ENCODE measurements at places on chromosomes 6 and 20.

DNA sequence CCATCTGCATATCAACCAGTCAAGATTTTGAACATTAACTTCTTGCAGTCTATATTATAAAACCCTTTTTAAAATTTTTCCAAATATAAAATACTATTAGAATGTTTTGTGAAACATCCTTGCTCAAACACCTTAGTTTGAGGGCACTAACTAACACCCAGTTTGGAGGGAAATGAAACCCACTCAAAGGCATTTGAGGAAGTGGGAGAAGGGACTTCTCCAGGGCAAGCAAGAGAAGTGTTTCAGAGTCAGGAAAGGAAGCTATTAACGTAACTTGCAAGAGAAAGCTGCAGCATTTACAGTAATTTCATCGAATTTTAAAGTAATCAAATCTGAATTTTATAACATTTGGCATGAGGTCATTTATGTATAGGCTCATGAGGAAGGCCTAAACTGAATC lies 21.3 kb downstream of the MTFR2 start:
- no peak for DNase-seq

DNA sequence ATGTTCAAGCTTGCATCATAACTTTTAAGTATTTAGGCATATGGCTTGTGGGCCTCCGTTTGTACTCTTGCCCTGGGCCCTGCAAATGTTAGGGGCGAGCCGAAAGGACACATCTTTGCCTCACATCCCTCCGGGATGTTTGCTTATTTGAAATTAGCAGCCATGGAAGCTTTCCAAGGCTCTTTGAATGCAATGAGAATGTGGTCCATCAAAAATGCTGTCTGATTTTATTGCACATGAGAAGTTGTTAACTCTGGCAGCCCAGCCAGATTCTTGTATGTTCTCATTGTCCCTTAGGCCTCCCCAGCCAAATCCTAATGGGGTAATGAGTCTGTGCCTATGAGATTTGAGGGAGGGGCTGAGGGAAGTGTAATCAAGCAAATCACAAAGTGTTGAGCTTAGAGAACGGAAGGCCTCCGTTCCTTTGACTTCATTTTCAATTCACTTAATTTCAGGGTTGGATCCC lies 261.2 kb upstream of the MARCKS start:
- no peak for DNase-seq

DNA sequence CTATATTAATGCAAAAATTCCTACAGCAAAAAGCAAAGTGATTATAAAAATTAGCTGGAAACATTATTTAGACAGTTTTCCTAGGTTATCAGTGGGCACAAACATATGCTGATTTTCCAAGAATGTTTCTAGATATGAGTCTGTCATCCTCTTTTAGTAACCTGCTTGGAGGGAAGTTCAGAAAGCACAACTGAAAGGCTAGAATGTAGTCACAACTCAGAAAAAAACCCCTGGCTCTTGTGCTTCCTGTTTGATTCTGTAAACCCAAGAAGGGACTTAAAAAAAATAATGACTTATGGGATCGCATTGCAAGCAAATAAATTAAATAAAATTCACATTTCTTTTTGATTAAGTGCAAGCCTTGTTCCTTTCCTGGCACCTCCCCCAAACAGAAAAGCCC lies 708.4 kb upstream of the EPHA7 start:
- no peak for DNase-seq

- no peak for DNase-seq
Measured at GRCh38 chr6:148998704-148999103, 251.9 kb downstream of the UST start.

- DNase-seq = peak; percentile 38
Measured at GRCh38 chr20:32908334-32909292, 49.9 kb downstream of the EFCAB8 start.

- DNase-seq = no peak
Measured at GRCh38 chr6:144758602-144759001, 473.5 kb downstream of the UTRN start.

DNA sequence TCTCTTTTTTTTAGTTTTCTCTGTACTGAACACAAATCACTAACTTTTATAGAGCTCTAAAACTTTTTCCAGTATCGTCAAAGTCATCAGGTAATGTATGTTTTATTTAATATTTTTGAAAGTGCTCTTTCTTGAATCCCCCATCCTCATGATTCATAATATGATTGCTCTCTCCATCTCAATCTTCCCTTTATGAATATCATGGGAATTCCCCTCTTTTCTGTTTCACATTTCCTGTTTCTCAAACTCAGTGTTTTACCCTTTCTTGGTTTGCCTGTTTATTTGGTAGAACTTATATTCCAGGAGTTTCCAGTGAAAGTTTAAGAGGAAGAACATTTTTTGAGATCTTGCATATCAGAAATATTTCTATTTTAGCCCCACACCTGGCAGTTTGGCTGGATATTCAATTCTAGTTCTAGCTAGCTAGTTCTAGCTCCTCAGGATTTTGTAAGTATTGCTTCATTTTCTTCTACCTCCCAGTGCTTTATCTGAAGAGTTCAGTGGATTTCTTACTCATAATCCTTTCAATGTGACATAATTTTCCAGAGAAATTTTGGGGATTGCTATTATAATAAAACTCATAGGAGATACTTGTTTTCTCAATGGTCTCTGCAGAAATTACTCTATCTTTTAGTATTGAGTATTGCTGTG lies 6.1 kb upstream of the C6orf58 start:
- DNase-seq = no peak

- DNase-seq = no peak
Measured at GRCh38 chr6:17159240-17159639, 57.4 kb downstream of the STMND1 start.

DNA sequence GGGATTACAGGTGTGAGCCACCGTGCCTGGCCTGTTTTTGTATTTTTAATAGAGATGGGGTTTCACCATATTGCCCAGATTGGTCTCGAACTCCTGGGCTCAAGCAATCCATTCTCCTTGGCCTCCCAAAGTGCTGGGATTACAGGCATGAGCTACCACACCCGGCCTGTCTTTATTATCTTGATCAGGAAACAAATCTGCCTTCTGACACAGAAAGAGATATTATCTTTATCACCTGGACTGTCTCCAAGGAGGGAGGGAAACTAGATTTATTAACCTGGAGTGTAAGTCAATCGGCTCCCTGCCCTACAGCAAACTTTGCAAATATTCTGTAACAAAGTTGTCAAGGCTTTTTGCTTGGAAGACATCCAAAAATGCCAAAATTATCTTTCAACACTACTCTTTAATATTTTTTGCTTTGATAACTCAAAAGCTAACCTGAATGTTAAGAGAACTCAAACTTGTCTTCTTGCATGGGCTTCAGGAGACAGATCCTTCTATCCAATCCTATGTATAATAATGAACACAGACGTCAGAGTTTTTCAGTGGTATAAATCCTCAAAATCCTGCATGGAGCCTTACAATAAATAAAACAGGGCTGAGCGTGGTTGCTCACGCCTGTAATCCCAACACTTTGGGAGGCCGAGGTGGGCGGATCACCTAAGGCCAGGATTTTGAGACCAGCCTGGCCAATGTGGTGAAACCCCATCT lies 85.0 kb upstream of the LOC128125822 start:
- DNase-seq = no peak

DNA sequence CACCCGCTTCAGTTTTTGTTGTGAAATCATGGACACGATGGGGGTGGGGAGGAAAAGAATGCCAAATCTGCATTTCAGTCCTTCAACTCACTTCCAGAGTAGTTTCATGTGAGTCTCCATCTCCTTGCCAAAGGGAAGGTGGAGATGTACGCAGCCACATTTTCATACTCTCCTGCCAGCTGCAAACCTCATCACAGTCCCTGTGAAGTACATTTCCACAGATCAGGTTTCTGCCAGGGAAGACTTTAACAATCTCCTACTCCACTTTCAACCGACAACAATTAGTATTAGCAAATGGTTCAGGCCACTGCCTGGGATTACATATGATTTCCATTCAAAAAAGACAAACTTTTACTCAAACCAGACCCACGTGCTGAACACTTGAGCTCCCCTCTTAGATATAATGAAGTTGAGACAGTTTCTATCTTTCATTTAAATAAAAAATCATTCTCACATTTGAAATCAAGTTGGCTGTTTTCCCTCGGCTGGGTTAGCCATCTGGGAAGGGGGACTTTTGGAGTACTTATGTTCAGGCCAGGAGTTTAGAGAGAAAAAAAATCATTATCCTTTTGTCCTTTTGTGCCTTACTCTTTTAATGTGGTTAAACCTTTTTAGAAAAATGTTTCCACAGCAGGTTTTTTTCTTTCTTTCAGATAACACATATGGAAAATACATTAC lies 51.0 kb upstream of the CEP162 start:
- no peak for DNase-seq

DNA sequence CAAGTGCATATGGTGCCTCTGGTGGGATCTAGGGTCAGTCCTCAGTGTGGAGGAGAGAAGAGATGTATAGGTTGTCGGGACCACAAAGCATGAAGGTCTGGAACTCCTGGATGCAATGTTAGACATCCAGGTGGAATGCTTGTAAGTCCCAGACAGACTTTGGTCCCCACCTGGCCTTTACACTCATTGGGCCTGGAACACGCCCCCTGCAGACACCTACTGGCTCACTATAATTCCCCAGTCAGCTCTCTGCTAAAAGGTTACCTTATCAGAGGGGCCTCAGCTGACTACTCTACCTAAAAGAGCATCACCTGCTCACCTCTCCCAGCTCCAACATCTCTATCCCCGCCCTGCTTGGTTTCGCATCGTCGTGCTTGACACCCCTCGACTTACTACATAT lies 41.7 kb upstream of the SIRPA start:
- no peak for DNase-seq

GRCh38 chr20:33600981-33601380 lies 61.1 kb upstream of the C20orf144 start:
- no peak for DNase-seq

- DNase-seq = no peak
Measured at GRCh38 chr6:156866220-156867015, 89.2 kb downstream of the ARID1B start.

DNA sequence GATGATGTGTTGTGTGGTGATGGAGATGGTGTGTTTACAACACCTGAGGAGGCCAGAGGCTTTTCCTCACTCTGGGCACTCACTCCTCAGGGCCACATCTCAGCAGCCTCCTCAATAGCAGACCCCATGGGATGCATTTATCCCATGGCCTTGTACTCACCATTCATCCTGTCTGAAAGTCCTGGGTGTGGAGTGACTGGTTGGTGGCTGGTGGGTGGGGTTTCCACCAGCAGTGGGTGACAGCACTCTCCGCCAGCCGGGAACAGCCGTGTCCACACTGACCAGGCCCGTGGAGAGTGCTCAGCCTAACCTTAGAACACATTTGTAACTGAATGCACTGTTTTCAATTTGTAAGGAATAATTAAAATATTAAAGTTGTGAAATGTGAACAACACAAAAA lies 163.4 kb upstream of the AFDN start:
- no peak for DNase-seq

DNA sequence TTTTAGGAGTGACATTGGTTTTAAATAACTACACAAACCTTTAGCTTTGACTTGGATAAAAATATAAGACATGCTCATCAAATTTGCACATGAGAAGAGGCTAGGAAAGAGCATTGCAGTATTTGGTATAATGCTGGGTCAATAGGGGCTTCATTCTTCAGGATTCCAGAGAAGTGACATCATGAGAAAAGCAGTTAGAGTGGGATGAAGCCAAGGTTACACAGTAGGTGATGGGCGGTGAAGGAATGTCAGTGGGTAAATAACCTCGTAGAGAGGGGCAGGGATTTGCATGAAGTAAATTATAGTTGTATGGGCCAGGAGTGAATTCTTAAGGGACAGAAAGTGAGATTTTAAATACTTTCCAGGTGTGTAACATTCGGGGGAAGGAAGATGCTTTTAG lies 216.2 kb downstream of the RFPL4B start:
- DNase-seq = no peak

DNA sequence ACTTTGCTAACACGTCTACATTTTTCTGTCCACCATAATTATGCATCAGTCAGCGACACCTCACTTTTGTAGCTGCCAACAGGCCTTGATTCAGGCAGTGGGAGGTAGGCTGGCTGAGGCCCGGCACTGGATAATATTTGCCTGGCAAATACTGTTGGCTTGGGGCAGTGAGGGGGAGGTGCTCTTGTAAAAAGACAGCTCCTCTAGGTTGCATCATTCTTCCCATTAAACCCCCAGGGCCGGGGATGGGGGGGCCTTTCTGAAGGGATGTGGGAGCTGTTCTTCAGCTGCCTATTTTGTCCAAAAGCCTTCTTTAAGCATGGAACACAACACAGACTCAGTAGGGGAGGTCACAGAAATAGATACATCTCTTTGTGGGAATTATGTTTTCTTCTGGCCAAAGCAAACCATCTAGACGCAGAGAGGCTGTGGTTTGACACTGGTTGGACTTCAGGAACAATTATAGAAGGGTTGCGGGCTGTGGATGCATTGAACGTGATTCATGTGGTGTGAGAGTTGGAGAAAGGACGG lies 338.3 kb upstream of the NT5E start:
- DNase-seq = no peak

- DNase-seq = no peak
Measured at GRCh38 chr20:4782378-4782772, 60.7 kb downstream of the PRND start.

DNA sequence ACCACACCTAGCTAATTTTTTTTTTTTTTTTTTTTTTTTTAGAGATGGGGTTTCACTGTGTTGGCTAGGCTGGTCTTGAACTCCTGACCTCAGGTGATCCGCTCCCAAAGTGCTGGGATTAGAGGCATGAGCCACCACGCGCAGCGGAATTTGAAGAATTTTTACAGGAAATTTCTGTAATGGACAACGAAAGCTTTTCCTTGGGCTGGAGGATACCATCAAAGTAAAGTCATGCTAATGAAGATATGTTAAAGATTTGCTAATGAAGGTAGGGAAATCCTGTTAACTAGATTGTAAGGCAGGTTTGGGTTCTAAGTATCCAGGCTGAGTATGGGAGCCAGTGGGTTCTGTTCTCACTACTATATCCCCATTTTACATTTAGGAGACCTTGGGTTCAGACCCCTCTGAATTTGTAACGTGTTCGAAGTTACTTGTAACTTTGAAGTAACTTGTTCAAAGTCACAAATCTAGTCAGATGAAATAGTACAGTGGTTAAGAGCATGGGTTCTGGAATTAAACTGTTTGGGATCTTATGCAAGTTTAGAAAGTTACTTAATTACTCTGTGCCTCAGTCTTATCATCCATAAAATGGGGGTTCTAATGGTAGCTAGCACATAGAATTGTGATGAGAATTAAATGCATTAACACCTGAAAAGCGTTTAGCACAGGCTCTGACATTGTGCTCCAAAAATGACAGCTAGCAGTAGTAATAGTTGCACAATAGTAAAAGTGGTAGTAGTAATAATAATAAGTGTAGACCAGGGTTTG lies 123.4 kb upstream of the GPR6 start:
- no peak for DNase-seq

DNA sequence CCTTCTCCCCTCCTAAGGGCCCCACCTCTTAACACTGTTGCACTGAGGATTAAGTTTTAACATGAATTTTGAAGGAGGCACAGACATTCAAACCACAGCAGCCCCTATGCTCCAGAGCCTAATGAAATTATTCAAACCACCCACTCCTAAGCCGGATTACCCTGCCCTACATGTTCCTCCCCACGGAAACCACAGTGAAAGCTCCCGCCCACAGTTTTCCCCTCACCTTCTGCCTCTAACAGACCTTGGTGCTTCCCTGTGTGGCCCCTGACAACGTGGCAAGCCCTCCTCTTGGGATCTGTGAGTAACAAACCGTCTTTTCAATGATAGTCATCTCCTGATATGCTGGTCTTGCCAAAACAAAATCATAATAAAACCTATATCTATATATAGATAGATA lies 74.8 kb downstream of the RIN2 start:
- DNase-seq = no peak
